Endodermal cell (in vitro differentiated cells): ENCODE measurements at places on chromosomes 5 and 9. TPM values are rescaled to one million over a fixed set of nuclear protein-coding genes. Genes with fewer than 3 reads are reported as not detected.

GRCh38 chr9:33105504-33105903 is 29.0 kb upstream of the SMU1 start:
- peaks cover 7% of the 10 kb centered on the region for H3K36me3 ChIP-seq
- no peak overlapping the region for H3K27ac ChIP-seq
- no peak overlapping the region for H3K4me3 ChIP-seq
- DNase-seq = no peak
- peaks cover 4% of the 10 kb centered on the region for H3K4me1 ChIP-seq

- H3K27ac ChIP-seq = no peak overlapping the region
- H3K36me3 ChIP-seq = no peaks in the 10 kb centered on the region
- H3K27me3 ChIP-seq = no peaks in the 10 kb centered on the region
- peaks cover 18% of the 10 kb centered on the region for H3K4me1 ChIP-seq
Observed at GRCh38 chr5:33227746-33228145, 213.0 kb upstream of the TARS1 start.

DNA sequence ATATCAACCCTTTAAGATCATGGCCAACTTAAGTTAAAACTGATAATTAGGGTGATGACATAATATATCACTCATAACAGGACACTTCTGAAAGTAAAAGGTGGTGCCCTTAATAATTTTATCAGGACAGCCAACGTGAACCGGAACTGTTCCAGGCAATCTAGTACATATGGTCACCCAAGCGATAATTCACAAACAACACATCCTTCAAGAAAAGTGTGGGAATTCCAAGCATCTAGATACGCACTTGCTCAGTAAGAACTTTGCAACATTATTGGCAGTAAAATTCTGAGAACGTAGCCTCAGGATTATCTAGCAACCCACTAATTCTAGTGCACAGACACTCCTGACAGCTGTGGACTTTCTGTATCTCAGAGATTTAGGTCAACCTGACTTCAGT is 85.7 kb downstream of the ALDH7A1 start:
- no peaks in the 10 kb centered on the region for H3K27me3 ChIP-seq
- DNase-seq = peak; percentile 5
- no peak overlapping the region for H3K27ac ChIP-seq
- no peaks in the 10 kb centered on the region for H3K36me3 ChIP-seq
- no peaks in the 10 kb centered on the region for H3K4me1 ChIP-seq

Gene SPAG8
- total RNA-seq = 1.2 to 1.9 TPM (median 1.7 TPM) in 3 replicates

Gene C9orf50
- total RNA-seq = not detected in 3 replicates

Gene FOXD4L3
- total RNA-seq = not detected in 3 replicates

Gene DIPK1B
- total RNA-seq = 35.1 and 35.7 TPM in 2 replicates

- DNase-seq = no peak
- H3K27ac ChIP-seq = no peak overlapping the region
- H3K4me1 ChIP-seq = peaks cover 46% of the 10 kb centered on the region
- H3K36me3 ChIP-seq = peaks cover 17% of the 10 kb centered on the region
- H3K27me3 ChIP-seq = no peaks in the 10 kb centered on the region
Observed at GRCh38 chr5:124658867-124659557, 87.4 kb downstream of the ZNF608 start.

Gene ROR2
- 104 to 122 TPM (median 109 TPM) in 3 replicates for total RNA-seq

Gene KYAT1
- 19.5 to 25.3 TPM (median 24.9 TPM) in 3 replicates for total RNA-seq

Gene AIF1L
- 104 and 117 TPM in 2 replicates for total RNA-seq
